ENCODE measurements at places on chromosomes 12 and 14.
A peak's percentile ranks its signal among the peaks of the same experiment; 100 is the strongest.

DNA sequence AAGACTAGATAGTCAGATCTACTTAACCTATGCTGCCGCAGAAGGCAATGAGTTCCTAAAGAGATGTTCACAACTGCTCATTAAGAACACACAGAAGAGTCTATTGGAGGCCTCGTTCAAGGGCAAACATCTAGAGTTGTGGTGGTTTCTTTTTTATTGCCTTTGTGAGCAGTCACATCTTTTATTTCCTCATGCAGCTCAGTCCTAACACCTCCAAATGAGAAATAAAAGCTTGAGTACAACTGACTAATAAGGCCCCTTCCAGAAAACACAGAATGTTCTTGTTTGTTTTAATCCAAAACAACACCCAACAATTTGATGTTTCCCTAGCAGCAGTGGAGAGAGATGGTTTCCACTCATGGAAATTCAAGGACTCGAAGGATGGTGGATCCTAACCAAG, 123.5 kb upstream of the NOS1 start:
- DNase-seq, result no peak

GRCh38 chr12:67068204-67068731, 200.9 kb upstream of the CAND1 start:
- DNase-seq, result peak; percentile 1

- no peak for DNase-seq
Measured at GRCh38 chr14:99664058-99664936, 19.4 kb downstream of the HHIPL1 start.

DNA sequence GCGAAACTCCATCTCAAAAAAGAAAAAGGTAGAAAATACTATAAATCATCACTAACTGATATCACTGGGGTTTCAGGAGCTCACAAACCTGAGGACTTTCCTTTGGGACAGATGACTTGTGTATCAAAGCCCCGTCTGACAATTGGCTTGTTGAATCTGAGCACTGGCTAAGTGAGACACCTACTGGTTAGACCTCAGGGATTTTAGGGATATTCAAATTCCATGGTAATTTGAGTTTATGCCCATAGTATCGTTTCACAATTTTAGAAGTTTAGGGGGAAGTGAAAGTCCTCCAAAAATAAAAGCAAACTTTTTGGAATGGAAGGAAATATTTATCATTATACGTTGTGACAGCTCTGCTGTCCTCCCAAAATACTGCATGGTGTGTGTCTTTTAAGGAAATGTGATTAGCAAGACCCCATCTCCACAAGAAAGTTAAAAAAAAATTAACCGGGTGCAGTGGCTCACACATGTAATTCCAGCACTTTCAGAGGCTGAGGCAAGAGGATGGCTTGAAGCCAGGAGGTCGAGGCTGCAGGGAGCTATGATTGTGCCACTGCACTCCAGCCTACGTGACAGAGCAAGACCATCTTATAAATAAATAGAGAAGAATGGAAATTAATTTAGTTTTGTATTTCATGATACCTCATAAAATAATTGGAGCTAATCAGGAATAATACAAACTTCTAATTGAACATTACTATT, 49.2 kb downstream of the FBXL14 start:
- DNase-seq, result peak; percentile 82

GRCh38 chr14:88384718-88385117, 739 bp upstream of the SPATA7 start:
- DNase-seq, result no peak

DNA sequence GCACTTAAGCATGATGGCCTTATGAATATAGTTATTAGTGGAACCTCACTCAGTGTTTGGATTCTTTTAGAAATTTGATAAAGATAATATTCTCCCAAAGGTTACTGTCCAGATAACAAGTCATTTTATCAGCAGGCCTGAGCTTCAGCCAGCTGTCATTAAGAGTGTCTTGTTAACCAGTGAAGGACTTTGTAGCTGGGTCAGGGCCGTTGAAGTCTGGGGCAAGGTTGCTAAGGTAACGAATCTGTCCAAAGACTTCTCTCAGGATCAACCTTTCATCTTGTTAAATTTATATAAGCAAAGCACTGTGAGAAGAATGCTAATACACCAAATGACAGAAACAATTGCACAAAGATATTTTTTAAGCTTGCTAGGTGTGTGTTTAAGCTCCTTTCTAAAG, 271.3 kb upstream of the TMPO start:
- DNase-seq, result no peak

DNA sequence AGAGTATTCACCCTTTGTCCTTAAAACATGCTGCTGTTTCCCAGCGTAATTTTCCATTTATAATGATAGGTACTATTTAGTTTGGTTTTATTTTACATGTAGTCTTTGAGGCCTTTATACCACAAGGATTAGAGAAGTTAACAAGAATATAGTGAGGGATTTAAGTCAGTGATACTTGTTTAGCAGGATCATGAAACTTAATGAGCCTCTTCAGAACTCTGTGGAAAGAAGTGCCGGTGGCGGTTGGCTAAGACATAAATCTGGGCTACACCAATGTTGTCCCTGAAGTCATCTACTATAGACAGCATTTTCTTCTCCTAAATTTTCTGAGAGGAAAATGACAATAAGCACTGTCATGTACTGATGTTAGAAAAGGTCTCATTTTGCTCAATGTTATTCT, 1226.0 kb upstream of the SEL1L start:
- no peak for DNase-seq

- no peak for DNase-seq
Measured at GRCh38 chr14:99194736-99195135, 77.3 kb downstream of the BCL11B start.

- no peak for DNase-seq
Measured at GRCh38 chr14:86788224-86788623, 1204.8 kb downstream of the GALC start.

DNA sequence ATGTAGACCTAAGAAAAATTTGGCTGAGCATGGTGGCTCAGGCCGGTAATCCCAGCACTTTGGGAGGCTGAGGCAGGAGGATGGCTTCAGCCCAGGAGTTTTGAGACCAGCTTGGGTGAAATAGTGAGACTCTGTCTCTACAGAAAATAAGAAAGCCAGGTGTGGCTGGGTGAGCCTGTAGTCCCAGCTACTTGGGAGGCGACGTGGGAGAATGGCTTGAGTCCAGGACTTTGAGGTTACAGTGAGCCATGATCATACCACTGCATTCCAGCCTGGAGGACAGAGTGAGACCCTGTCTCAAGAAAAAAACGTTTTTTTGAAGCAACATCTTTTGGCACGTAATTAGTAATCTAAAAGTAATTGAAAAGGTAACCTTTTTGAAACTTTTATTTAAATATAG, 70.9 kb downstream of the FERMT2 start:
- DNase-seq, result no peak

DNA sequence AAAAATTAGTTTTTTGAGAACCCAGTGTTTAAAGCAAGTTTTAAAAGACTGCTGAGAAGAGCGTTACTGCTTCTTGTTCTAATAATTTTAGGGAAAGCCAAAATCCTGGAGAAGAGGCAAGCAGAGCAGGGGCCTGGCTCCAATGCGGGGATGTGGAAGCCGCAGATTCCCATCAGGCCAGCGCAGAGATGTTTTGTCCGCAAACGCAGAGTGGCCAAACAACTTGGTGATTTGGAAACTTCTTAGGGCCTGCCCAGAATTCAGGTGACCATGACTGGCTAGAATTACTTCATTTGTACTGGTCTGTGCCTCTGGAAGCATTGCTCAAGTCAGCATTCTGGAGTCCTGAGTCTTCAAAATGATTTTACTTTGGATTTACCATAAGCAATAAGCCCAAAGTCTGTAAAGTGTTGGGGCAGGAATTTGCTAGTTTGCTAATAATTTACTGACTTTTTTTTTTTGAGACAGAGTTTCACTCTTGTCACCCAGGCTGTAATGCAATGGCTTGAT, 208.4 kb downstream of the PPM1H start:
- DNase-seq, result peak; percentile 34

GRCh38 chr14:92603309-92604242, 90.0 kb downstream of the RIN3 start:
- no peak for DNase-seq

DNA sequence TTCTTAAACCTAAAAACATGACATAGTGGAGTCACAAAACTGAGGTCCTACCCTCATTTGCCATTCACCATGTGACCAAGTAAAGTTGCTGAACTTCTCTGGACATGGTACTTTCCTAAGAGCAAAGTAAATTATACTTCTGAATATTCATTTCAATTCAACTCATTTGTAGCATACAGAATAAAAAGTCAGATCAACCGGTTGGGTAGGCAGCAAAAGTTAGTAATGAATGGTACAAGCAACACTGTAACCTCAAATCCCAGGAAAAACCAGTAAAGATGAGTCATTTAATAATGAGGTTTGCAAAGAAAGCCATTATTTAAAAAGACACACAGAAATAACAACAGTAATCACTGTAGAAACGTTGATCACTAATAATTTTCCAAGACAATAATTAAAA, 8.7 kb downstream of the POLE2 start:
- no peak for DNase-seq

GRCh38 chr12:39884616-39885125, 221.2 kb downstream of the SLC2A13 start:
- DNase-seq, result no peak

- DNase-seq, result no peak
Measured at GRCh38 chr14:85533023-85533860, 3.3 kb downstream of the FLRT2 start.

DNA sequence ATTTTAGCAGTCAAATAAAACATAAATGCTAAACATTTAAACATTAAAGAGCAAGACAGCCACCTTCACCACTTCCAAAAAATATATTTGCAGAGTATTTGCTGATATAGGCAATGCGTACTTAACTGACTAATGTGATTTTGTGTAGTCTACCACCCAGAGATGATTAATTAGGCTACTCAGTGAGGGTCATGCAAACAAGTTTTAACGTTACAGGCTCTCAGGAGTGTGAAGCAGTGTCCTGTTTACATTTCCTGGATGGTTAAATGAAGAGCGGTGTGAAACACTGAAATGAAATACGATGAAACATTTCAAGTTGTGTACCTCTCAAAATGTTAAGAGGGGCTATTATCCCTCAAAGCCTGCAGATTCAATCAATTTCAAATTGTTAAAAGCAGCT, 165.8 kb upstream of the LRIG3 start:
- no peak for DNase-seq

- DNase-seq, result no peak
Measured at GRCh38 chr12:92978607-92979006, 49.5 kb upstream of the EEA1 start.

DNA sequence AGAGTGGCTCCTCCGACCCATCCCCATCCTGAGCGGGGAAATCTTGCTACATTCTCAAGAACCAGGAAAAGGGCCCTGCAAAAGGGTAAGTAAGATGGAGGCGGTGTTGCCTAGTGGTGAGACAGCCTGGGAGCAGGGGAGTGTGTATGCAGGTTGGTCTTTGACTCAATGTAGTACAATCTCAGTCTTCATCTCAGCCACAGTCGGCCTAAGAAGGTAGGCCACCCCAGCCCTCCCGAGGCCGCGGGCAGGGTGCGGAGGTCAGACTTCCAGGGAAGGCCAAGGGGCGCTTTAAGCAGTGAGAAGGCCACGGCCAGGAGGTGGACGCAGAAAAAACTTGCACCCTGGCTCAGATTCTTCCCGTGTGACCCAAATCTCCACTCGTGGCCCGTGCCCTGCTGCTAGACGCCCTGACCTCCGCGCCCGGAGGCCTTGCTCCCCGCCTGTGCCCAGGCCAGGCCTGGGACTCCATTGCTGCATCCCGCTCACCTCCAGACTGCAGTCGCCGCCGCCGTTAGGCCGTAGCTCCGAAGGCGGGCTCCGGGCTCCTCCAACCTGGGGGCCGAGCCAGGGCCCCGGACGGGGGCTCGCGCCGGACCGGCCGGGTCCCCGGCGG, 435 bp downstream of the FOXM1 start:
- DNase-seq, result no peak

GRCh38 chr14:103519043-103519836, 3.4 kb downstream of the CKB start:
- DNase-seq, result no peak

DNA sequence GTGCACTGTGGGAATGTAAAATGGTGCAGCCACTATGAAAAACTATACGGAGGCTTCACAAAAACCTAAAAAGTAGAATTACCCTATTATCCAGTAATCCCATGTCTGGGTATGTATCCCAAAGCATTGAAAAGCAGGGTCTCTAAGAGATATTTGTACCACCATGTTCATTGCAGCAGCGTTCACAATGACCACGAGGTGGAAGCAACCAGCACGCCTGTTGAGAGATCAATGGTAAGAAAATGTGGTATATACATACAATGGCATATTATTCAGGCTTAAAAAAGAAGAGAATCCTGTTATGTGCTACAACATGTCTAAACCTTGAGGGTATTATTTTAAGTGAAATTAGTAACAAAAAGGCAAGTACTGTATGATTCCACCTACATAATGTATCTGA, 910 bp upstream of the NOPCHAP1 start:
- no peak for DNase-seq

DNA sequence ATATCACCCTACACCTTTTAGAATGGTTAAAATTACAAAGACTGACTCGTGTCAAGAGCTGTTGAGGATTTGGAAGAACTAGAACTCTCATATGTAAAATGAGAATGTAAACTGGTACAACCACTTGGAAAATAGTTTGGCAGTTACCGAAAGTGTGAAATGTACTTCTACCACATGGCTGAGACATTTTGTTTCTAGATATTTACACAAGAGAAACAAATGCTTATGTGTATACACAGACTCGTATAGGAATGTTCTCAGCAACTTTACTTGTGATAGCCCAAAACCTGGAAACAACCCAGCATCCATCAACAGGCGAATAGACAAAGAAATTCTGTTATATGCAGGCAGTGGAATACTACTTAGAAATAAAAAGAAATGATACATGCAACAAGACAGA, 103.0 kb downstream of the BRMS1L start:
- DNase-seq, result no peak

DNA sequence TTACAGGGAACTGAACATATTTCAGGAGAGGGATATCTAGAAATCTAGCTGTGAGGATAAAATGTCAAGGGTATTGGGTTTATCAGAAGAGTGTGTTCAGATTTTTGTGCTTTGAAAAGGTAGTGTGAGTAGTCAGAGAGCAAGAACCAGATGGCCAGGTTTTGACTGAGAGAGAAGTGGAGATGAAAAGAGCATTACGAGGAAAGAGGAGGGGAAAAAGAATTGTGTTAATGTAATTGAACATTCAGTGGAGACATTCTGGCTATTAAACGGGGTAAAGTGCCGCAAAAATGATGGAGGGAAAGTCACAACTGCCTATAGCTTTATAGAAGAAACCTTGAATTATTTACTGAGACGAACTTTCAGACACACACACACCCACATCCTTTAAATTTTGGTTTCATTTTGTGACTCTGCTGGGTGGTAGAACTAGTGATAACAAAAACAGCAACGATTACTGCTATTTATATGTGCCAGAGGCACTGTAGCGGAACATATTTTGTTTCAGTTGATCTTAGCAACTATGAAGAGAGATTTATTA, 213.6 kb downstream of the ERC1 start:
- peak; percentile 15 for DNase-seq

GRCh38 chr12:30614031-30614430, 81.6 kb downstream of the IPO8 start:
- no peak for DNase-seq

Measured in inflammatory macrophage treated with lipopolysaccharide for 4 hours (primary cell).